ENCODE measurements at places on chromosomes 3 and 15. TPM values are rescaled to one million over a fixed set of nuclear protein-coding genes. Genes with fewer than 3 reads are reported as not detected.

The TF gene
- 1.3 TPM for total RNA-seq

The OR5H2 gene
- total RNA-seq = not detected

The PRKCI gene
- total RNA-seq = 18.0 TPM

The ISLR2 gene
- total RNA-seq = not detected

The SOX14 gene
- not detected for total RNA-seq

The SLC49A4 gene
- total RNA-seq = 5.5 TPM

The SH2D7 gene
- total RNA-seq = not detected

The SLC15A2 gene
- 0.44 TPM for total RNA-seq

The FGF7 gene
- total RNA-seq = not detected

The PARP15 gene
- 69.3 TPM for total RNA-seq

The IQCF5 gene
- not detected for total RNA-seq

The CSPG4 gene
- total RNA-seq = 0.08 TPM

DNA sequence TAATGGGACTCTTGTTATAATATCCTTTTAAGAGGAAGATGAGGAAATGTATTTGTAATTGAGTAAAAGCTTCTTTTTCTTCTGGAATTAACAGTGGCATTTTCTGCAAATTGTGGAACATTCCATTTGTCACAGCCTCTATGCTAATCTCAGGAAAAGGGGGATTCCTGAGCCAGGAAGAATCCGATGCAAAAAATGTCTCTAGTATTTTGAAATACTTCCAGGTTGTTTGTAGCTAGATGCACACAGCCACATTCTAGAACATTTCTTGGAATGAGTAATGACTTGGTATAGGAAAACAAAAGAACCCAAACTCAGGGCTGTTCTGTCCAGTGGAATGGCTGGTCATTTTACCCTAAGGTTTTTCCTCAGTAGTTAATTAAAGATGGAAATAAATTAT lies 98.5 kb upstream of the SLC2A2 start:
- no peak for DNase-seq

DNA sequence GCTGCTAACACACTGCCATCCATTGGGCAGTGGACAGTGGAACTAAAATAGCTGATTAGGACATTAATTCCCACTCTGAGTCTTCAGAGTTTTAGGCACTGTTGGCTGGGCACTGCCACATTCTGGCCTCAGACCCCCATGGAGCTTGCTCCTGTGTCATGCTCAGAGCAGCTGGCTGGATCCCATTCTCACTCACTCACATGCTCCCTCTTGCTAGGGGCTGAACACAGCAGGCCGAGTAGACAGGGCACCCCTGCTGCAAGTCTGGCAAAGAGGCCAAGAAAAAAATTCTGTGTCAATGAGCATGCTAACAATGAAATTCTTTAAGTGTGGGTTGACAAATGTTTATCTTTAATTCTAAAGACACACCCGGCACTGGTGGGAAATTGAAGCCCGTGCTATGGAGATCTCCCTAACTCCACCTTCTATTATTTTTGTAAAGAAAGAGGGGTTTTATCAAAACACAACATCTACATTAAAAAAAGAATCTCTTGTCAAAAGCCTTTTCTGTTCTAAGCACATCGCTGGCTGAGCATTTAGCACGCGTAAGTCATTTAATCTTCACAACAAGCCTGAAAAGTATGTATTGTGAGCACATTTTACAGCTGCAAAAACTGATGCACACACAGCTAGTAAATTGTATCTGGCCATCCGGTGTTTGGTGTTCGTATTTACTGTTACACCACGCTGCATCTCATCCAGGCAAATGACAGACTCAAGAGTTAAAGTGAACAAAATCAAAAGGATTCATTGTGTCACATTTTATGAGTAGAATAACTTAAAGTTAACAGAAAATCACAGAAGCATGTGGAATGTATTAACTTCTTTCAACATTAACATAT lies 362.1 kb downstream of the PLOD2 start:
- DNase-seq = no peak

GRCh38 chr3:68757157-68757556 lies 175.2 kb downstream of the TAFA4 start:
- no peak for DNase-seq

GRCh38 chr15:87599616-87600015 lies 656.9 kb downstream of the NTRK3 start:
- DNase-seq = no peak

DNA sequence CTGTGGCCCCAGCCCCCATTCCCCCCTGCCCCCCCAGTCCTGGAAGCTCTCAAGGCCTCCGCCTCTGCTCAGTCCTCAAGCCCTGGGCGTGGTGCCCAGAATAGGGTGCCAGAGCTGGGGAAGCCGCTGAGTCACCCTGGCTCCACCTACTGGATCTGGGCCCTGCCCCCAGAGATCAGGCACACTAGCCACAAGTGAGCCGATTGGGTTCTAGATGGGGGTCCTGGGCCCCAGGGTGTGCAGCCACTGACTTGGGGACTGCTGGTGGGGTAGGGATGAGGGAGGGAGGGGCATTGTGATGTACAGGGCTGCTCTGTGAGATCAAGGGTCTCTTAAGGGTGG lies 5.7 kb downstream of the EIF4G1 start:
- DNase-seq = no peak

DNA sequence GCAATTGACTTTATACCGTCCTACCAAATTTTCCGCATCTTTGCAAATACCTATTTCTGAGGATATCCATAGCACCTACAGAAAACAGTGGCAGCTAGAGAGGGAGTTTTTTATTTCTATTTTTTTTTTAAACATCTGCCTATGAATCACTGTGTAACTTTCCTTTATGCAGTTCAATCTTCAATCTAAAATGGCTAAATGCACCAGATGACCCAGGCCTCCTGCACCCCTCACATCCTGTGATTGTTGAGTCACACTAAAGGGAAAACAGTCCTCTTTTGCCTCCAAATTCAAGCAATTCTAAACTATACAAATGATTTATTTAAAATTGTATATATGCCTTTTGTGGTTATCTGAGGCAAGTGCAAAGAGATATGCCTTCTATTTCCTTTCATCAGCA lies 20.1 kb upstream of the BCL6 start:
- no peak for DNase-seq

- no peak for DNase-seq
These were observed 1565.1 kb downstream of the SI start for GRCh38 chr3:163513149-163513657.

GRCh38 chr15:73578026-73578425 lies 55.2 kb downstream of the NPTN start:
- DNase-seq = no peak

- no peak for DNase-seq
These were observed 15.9 kb upstream of the LAMP3 start for GRCh38 chr3:183178512-183178832.

- DNase-seq = no peak
These were observed at the start of gene SNX33 for GRCh38 chr15:75647370-75648155. TSS of gene SNX33 (plus strand) at chr15:75647912. CDS start at chr15:75649103, 1,191 bp downstream.

- DNase-seq = no peak
These were observed 921 bp downstream of the MGLL start for GRCh38 chr3:127821394-127821793.

DNA sequence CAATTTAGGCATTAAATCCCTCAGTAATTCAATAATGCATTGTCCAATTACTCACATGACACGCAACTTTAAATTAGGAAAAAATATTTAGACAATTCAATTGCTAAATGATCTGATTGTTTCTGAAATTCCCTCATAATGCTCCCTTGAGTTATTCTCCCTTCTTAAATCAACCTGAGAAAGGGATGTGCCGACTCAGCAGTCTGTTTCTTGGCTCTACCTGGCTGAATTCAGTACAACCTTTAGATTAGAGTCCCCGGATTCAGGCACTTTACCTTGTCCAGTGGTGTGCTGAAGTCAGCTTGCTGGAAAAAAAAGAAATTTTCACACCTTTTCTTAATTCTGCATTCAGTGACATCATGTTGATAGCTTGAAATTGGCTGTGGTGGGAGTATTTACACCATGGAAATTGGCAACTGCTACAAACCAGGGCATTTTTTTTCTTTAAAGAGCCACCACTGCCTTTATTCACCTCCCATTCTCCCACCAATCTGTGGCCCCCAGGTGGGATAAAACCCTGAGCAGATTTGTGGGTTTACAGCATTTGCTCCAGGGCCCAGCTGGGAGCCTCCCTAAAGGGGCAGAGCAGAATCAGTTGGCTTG lies 20.9 kb upstream of the LOXL1 start:
- DNase-seq = no peak

DNA sequence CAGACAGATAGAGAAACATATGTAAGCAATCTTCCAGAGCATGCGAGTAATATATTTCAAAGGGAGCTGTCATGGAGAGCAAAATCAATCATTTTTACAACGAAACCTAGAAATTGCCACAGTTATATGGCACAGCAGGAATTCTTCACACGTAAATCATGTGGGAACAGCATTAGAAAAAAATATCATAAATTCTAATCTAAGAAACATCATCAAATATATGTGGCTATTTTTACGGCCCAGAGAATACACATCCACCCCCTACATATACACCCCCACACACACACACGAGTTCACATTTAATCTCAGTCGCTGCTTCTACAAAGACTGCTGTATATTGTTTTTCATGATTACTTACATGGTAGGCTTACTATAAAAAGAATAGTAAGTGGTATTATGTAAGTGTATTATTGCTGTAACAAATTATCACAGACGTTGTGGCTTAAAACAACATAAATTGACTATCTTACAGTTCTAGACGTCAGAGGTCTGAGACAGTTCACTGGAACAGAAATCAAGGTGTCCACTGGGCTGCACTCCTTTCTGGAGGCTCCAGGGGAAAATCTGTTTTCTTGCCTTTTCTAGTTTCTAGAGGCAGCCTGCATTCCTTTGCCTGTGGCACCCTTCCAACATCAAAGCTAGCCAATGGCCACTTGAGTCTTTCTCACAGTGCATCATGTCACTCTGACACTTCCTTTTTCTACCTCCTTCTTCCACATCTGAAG lies 363.3 kb downstream of the ULK4 start:
- DNase-seq = no peak

DNA sequence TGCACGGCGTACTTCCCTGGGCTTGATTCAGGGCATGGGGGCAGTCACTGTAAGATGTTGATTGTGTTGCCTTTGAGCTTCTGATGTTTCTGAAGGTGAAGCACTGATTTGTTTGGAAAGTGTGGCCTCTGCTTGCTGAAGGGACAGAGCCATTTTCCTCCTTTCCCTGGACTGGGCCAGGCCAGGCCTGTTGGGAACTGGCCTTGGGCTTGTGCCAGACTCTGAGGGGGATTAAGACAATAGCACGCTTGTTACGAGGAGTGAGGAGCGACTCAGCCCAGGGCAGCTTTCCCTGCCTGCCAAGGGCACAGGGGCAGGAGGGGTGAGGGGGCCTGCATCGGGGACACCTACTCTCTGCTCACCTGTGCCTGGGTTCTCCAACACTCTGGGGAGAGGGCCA lies 42.9 kb downstream of the LINGO1 start:
- no peak for DNase-seq

DNA sequence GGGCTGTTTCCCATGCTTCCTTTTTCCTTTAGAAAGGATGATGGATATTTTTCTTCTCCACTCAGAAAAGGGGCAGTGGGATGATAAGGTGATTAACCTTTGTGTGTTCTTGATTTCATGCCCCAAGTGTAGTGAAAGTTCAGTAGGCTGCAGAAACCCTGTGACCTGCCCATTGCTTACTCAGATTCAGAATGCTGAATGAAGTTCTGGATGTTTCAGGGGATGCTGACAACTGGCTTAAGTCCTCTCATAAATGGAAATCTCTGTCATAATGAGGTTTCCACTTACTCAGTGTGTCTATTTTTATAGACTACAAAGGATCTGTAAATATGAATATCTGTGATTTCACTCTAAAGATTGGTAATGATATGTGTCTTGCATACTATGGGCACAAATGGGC lies 471.3 kb upstream of the TPRG1 start:
- no peak for DNase-seq

- DNase-seq = no peak
These were observed 14.7 kb upstream of the AMOTL2 start for GRCh38 chr3:134388788-134389485.

GRCh38 chr3:11580645-11581044 lies 63.1 kb downstream of the VGLL4 start:
- no peak for DNase-seq

- no peak for DNase-seq
These were observed 304.9 kb downstream of the FGF12 start for GRCh38 chr3:192422321-192422996.

DNA sequence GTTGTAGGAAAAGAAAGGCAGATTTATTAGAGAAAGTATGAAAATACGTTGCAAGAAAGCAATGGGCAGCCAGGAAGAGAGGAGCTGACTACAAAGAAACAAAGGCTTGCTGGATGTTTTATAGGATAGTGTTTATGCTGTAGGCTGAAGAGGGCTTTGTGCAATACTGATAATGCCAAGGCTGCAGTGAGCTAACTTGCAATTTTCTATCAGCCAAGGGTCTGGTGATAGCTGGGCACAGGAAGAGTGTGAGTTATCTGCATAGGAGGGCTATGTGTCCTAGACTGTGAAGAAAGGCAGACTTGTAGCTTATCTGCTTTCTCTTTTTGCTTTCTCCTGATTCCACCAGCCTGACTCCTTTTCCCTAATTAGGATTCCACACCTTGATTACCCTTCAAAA lies 51.3 kb upstream of the OSBPL11 start:
- no peak for DNase-seq

GRCh38 chr3:194675680-194676079 lies 3.7 kb upstream of the LSG1 start:
- no peak for DNase-seq

- DNase-seq = no peak
These were observed 74.2 kb upstream of the GAP43 start for GRCh38 chr3:115549071-115549470.

Data from T-helper 17 cell (primary cell).